ENCODE measurements at places on chromosomes 1 and 21. TPM values are rescaled to one million over a fixed set of nuclear protein-coding genes. Genes with fewer than 3 reads are reported as not detected.

- H3K27ac ChIP-seq, result no peak overlapping the region
- H3K36me3 ChIP-seq, result no peaks in the 10 kb centered on the region
- no peak for DNase-seq
- H3K27me3 ChIP-seq, result no peaks in the 10 kb centered on the region
These were observed 44.7 kb downstream of the PLEKHA6 start for GRCh38 chr1:204314893-204315658.

GRCh38 chr1:183319051-183319450, 99.1 kb downstream of the NMNAT2 start:
- H3K36me3 ChIP-seq, result no peaks in the 10 kb centered on the region
- no peaks in the 10 kb centered on the region for H3K27me3 ChIP-seq
- H3K4me1 ChIP-seq, result peaks cover 22% of the 10 kb centered on the region

- no peaks in the 10 kb centered on the region for H3K36me3 ChIP-seq
- H3K27me3 ChIP-seq, result no peaks in the 10 kb centered on the region
- no peaks in the 10 kb centered on the region for H3K4me1 ChIP-seq
These were observed 77.5 kb upstream of the ACTRT2 start for GRCh38 chr1:2943686-2944260.

DNA sequence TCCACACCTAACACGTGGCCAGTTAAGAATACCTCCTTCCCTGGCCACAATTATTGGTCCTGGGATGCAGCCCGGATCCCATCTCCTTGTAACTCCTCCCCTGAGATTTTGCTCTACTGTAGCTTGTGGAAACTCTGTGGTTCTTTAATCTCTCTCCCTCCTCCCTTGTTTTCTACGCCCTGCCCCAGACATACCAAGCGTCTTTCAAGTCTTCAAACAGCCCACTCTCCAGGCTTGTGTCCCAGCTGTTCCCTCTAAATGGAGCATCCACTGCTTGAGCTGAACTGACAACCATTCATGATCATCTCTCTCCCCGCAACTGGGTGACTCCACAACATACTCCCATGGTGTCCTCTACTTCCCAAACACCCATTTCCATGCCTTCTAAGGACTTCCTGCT, 111.6 kb downstream of the SIPA1L2 start:
- H3K4me3 ChIP-seq, result no peak overlapping the region
- H3K36me3 ChIP-seq, result no peaks in the 10 kb centered on the region
- H3K4me1 ChIP-seq, result peaks cover 7% of the 10 kb centered on the region
- H3K27me3 ChIP-seq, result no peaks in the 10 kb centered on the region
- H3K27ac ChIP-seq, result no peak overlapping the region
- no peak for DNase-seq

GRCh38 chr21:39422527-39423241, 22.9 kb downstream of the LCA5L start:
- no peaks in the 10 kb centered on the region for H3K4me1 ChIP-seq
- H3K27me3 ChIP-seq, result no peaks in the 10 kb centered on the region
- H3K27ac ChIP-seq, result no peak overlapping the region
- no peaks in the 10 kb centered on the region for H3K36me3 ChIP-seq
- H3K4me3 ChIP-seq, result no peak overlapping the region

DNA sequence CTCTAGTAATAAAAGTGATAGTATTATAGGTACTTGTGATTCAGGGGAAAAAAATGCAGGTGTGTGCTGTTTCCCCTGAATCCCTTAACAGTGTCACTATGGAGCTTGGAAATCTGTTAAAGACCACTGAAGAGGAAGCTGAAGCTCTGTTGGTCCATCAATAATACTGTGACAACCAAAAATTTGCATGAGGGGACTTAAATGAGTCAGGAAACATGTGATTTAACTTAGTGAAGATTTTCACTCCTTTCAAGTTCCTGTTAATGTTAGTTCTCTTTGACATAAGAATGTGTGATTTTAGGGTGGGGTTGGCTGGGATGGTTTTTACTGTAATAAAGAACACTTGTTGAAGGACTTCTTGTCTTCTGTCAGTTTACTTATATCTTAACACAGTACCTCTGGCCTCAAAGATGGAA, 32.0 kb downstream of the VANGL2 start:
- no peaks in the 10 kb centered on the region for H3K4me1 ChIP-seq
- DNase-seq, result no peak
- no peak overlapping the region for H3K4me3 ChIP-seq
- no peaks in the 10 kb centered on the region for H3K36me3 ChIP-seq
- H3K27me3 ChIP-seq, result no peaks in the 10 kb centered on the region

DNA sequence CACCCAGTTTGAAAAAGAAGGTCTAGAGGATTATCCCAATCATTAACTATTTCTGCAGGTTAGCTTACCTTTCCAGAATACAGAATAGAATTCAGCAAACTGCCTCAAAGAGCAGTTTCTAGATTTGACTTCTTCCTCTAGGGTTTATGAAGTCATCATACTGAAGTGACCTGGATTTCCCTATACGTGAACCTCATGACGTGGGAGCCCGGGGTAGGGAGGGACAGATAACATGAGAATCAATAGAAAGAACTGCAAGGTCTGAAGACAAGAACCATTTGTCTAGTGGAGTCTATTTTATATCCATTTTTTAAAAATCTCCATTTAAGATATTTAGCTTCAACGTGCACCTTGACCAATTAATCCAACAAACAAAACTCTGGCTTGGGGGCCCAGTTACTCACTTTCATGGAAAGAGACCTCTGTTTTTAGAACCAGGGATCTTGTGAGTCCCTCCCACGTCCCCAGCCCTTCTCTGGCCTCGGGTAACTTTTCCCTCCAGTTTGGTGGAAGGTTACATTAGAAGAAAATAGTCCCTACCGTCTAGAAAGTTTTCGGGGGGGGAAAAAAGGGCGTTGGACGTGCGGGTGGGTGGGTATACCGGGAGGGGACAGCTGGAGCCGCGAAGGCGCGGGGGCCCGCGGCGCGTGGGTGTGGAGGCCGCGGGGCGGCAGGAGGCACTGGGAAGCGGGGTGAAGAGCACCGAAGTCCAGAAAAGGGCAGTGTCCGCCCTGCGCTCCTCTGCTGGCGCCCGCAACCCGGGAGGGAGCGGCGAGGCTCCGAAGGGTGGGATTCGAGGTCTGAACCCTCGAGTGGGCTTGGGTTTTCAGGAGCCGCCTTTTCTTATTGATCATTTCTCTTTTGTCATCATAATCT, 13.8 kb upstream of the POGZ start:
- H3K4me1 ChIP-seq, result no peaks in the 10 kb centered on the region
- DNase-seq, result no peak
- H3K27me3 ChIP-seq, result no peaks in the 10 kb centered on the region
- H3K4me3 ChIP-seq, result peak overlapping the region; percentile 55
- no peaks in the 10 kb centered on the region for H3K36me3 ChIP-seq
- peak overlapping the region; percentile 69 for H3K27ac ChIP-seq

- peak; percentile 60 for DNase-seq
- H3K4me3 ChIP-seq, result no peak overlapping the region
- H3K27ac ChIP-seq, result no peak overlapping the region
- peaks cover 17% of the 10 kb centered on the region for H3K4me1 ChIP-seq
These were observed 41.7 kb upstream of the CD2 start for GRCh38 chr1:116712510-116712909.

DNA sequence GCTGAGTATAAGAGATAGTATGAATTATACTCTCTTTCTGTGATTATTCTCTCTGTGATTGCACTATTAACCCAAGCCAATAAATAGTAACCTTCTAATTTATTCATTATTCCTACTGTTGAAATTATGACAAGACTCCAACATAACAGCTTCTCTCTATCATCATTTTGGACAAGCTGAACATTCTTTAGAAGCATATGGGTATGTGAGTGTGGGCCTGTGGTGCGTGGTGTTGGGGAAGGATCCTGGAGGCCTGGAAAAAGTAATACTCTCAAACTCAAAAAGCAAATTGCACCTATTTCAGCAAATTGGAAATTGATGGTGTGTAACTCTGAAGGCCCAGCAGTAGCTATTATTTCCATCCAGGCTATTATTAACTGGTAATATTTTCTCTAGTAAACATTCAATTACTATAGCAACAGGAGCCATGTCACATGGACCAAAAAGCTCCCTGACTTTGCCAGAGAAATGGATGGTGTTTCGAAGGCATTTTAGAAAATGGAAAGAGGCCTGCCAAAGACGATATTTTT, 502.8 kb downstream of the LTN1 start:
- no peaks in the 10 kb centered on the region for H3K36me3 ChIP-seq
- DNase-seq, result no peak
- H3K4me1 ChIP-seq, result no peaks in the 10 kb centered on the region
- H3K4me3 ChIP-seq, result no peak overlapping the region

DNA sequence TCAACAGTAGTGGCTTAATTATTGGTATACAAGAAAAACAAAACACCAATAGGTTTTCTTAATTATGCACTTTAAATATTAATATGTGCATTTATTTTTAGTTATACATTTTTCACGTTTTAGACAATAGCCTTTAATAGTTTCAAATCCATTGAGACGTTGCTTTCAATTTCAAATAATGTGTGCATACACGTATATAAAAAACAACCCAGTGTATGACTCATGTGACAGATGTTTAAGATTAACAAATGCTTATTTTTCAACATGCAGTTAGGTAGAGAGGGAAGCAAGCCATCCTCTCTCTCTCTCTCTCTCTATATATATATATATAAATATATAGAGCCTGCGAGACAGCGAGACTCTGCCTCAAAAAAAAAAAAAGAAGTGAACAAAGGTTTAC, 24.3 kb downstream of the EYA3 start:
- H3K4me3 ChIP-seq, result no peak overlapping the region
- H3K27me3 ChIP-seq, result no peaks in the 10 kb centered on the region
- peaks cover 17% of the 10 kb centered on the region for H3K4me1 ChIP-seq
- no peaks in the 10 kb centered on the region for H3K36me3 ChIP-seq
- DNase-seq, result no peak

GRCh38 chr1:15225461-15225860, 21.6 kb upstream of the FHAD1 start:
- no peaks in the 10 kb centered on the region for H3K27me3 ChIP-seq
- peaks cover under 1% of the 10 kb centered on the region for H3K36me3 ChIP-seq
- no peak overlapping the region for H3K4me3 ChIP-seq
- peak overlapping the region; percentile 59 for H3K27ac ChIP-seq
- DNase-seq, result no peak
- peaks cover 13% of the 10 kb centered on the region for H3K4me1 ChIP-seq

- no peak for DNase-seq
- H3K4me3 ChIP-seq, result no peak overlapping the region
These were observed 47.9 kb upstream of the LEPR start for GRCh38 chr1:65372557-65372956.

DNA sequence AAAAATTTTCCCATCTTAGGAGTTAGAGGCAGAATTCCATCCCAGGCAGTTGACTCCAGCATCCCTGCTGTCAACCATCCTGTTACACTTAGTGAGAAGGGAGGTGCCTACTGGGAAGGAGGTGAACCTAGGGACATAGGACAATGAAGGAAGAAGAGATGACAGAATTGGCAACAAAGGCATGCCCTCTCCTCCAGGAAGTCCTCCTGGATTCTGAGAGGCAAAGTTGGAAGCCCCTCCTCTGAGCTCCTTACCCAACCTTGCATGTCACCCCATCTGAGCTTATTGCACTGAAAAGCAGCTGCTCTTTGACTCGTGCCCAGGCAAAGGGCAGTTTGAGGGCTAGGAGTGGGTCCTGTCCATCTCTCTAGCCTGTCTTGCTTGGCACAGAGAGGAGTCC, 66.9 kb downstream of the PAX7 start:
- DNase-seq, result no peak
- H3K27ac ChIP-seq, result no peak overlapping the region
- H3K27me3 ChIP-seq, result no peaks in the 10 kb centered on the region
- H3K4me1 ChIP-seq, result no peaks in the 10 kb centered on the region

DNA sequence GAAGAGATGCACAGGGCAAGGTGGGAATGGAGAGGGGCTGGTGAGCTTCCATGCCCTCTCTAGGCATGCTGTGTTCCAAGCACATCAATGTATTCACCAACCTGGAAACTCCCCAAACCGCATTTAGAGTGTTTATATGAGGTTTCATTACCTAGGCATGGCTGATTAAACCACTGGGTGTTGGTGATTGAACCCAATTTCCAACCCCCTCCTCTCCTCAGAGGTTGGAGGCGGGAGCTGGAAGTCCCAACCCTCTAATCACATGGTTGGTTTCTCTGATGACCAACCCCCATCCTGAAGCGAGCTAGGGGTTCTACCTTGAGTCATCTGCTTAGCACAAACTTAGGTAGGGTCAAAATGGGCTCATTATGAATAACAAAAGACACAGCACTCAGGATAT, 3.0 kb upstream of the PPIE start:
- DNase-seq, result no peak
- no peak overlapping the region for H3K27ac ChIP-seq
- peaks cover 6% of the 10 kb centered on the region for H3K36me3 ChIP-seq
- H3K4me1 ChIP-seq, result peaks cover 21% of the 10 kb centered on the region

- H3K27ac ChIP-seq, result no peak overlapping the region
- H3K27me3 ChIP-seq, result no peaks in the 10 kb centered on the region
- no peak overlapping the region for H3K4me3 ChIP-seq
These were observed 11.4 kb downstream of the ALDH9A1 start for GRCh38 chr1:165686971-165687433.

DNA sequence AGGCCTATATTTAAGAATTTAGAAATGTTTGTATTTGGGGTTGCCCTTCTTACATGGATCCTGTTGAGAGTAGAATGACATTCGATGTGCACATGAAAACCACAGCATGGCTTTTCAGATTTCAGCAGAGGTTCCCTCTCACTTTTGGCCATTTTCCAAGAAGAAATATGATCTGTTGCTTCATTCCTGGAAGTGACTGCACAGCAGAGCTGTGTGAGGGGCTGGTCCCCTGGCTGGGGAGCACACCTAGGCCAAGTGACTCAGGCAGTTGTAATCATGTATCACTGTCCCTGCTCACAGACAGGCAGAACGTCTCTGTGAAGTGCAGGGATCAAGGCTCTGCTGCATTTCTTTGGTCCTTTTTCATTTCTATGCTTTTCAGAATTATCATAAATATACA, 32.3 kb downstream of the AGT start:
- peaks cover 18% of the 10 kb centered on the region for H3K4me1 ChIP-seq
- no peak overlapping the region for H3K27ac ChIP-seq
- no peak for DNase-seq
- H3K4me3 ChIP-seq, result no peak overlapping the region
- peaks cover 3% of the 10 kb centered on the region for H3K36me3 ChIP-seq

Gene ARTN
- 17.4 TPM for total RNA-seq

Gene CHI3L1
- total RNA-seq, result 51.3 TPM

Gene FAM78B
- 4.4 TPM for total RNA-seq
